ENCODE measurements at places on chromosomes 6 and 20. TPM values are rescaled to one million over a fixed set of nuclear protein-coding genes. Genes with fewer than 3 reads are reported as not detected.

CEP85L gene
- 1.4 TPM for total RNA-seq

DST gene
- 59.7 TPM for total RNA-seq

SLPI gene
- total RNA-seq, result 11.9 TPM

GABRR1 gene
- total RNA-seq, result not detected

HSPA12B gene
- 0.47 TPM for total RNA-seq

EFCAB8 gene
- total RNA-seq, result not detected

SYCP2 gene
- total RNA-seq, result 0.29 TPM

HTR1E gene
- total RNA-seq, result not detected
